ENCODE measurements at places on chromosomes 4 and X. TPM values are rescaled to one million over a fixed set of nuclear protein-coding genes. Genes with fewer than 3 reads are reported as not detected.

- DNase-seq = no peak
These were observed 44.0 kb downstream of the BRCC3 start for GRCh38 chrX:155115174-155115819.

GRCh38 chr4:157997296-157997695, 175.5 kb downstream of the GASK1B start:
- DNase-seq = no peak

The SLC6A14 gene
- total RNA-seq = 0.21 TPM

The GPR50 gene
- total RNA-seq = not detected

The MAGEA6 gene
- total RNA-seq = not detected

The OPRPN gene
- not detected for total RNA-seq

Measured in activated T-cell treated with anti-CD3 and anti-CD28 coated beads, Interleukin-2, amount 50 U/mL, for 4 hours (primary cell).